DMS79 treated with DMSO at 0.1 percent for 48 hours (cell line): ENCODE measurements at places on chromosomes 3 and 15.

- no peak for DNase-seq
Measured at GRCh38 chr3:63912768-63913588, 795 bp upstream of the SCAANT1 start.

DNA sequence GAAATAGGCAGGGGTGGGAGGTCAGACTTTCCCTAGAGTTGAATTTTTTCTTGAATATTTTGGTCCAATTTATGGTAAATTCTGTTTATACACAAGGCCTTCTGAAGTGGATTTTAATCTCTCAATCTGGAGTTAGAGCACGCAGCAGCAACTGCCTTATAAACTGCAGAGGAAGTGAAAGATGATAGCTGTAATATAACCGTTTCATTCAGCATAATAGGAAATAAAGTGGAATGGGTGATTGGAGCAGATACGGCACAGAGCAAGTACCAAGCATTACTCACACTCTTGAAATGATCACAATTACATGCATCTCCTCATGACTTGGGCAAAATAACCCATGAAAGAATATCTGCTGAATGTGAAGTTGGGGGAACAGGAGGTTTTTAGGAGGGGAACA, 106.8 kb downstream of the ARRDC4 start:
- no peak for DNase-seq

DNA sequence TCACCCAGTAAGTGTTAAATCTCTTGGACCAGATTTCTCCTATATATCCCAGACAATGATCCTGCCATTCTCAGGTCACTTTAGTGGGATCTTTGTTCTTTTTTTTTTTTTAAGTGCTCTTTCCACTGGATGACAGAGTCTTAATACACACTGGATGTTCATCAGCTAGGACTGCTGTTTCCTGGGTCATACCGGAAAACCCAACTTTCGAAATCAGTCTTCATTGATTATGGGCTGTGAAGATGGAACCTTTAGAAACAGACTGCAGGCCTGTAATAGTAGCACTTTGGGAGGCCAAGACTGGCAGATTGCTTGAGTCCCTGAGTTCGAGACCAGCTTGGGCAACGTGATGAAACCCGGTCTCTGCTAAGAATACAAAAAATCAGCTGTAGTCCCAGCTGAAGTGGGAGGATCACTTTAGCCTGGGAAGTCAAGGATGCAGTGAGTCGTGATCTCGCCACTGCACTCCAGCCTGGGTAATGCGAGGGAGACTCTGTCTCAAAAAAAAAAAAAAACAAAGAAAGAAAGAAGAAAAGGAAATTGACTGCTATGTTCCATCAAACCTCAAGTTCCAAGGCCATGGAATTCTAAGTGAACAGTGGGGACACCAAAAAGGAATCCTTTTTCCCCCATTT, 2.3 kb downstream of the EOGT start:
- DNase-seq = no peak

DNA sequence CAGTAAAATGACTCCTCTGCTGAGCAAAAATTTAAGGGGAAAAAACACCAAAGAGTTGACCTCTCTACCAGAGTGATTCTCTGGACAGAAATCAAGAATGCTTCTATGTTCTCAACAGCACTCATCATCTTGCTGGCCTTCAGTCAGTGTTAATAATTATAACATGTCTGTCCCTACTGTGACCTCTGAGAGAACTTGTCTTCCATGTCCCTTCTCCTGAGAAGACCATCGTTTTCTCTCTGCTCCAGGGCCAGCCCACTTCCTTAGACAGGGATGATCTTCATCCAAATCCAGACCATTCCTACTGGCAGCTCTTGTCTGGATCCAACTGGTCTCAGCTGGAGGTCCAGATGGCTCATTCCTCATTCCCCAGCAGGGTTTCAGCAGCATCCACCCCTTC, 139.0 kb upstream of the NECTIN3 start:
- no peak for DNase-seq

DNA sequence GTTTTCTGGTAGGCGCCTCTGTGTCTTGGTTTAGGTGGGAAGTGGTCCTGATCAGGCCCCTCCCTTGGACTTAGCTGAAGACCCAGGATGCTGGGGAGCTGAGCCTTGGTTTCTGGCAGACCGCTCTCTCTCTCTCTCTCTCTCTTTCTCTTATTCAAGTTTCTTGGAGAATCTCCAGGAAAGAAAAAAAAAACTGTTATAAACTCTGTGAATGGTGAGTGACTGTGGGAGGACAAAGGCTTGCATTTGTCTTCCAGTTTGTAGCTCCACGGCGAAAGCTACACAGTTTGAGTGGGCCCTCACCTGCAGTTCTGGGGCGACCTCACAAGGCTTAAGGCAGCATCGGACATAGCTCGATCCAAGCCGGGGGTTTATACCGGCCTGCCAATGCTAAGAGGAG, 7.5 kb downstream of the DET1 start:
- DNase-seq = no peak

GRCh38 chr15:77870195-77871065, 207.1 kb downstream of the TBC1D2B start:
- peak; percentile 10 for DNase-seq

GRCh38 chr3:104437131-104437750, 929.5 kb upstream of the ALCAM start:
- DNase-seq = no peak

- DNase-seq = no peak
Measured at GRCh38 chr15:64915518-64916227, 4.0 kb downstream of the ANKDD1A start.

- DNase-seq = no peak
Measured at GRCh38 chr3:11238880-11239279, 33.3 kb upstream of the ATG7 start.

DNA sequence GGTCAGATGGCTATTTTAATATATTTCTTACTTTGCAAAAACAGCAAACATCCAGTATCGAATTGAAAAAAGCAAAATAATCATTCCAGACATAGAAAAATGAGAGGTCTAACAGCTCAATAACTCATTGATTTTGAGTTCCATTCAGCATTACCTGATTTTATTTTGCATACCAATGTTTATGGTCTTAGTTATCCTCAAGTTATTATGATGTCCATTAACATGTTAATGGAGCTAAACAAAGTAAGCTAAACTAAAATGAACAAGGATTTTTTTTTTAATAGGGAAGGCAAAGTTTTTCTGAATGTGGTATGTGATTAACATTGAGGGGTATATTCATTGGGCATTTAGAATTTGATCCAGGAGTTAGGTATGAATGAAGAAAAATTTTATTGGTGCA, 13.1 kb downstream of the MYH15 start:
- no peak for DNase-seq

DNA sequence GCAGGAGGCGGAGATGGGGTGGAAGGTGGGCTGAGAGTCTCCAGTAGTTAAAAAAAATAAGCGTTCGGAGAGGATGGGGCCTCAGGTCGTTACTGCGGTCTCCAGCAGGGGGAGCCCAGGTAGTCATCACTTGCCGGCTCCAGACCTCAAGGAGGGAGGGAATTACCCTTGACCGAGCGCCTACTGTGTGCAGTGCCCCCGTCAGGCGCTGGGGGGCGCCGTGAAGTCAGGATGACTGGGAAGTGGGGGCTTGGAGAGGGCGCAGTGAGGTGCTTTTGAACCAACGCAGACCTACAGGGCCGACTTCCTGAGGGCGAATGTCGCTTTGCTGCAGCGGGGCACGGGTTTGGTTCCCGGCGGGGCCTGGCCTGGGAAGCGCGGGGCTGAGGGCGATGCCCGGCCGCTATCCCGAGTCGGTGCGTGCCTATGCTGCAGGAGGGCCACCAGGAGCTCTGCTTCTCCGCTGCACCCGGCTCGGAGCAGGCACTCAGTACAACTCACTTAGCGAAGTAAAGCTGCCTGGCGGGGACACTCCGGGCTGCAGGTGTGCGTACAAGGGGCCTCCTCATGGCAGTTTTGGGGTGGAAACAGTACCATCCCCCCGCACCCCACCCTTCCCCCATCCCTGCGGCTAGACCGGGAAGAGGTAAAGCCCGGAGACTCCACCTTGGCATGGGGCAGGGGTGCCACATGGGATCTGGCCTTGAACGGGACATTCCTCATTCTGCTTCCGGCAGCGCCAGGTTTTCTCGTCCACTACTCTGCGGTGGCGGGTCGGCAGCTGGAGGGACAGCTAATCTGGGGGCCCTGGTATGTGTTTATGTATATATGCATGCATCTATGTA, 79.8 kb downstream of the RHCG start:
- no peak for DNase-seq

DNA sequence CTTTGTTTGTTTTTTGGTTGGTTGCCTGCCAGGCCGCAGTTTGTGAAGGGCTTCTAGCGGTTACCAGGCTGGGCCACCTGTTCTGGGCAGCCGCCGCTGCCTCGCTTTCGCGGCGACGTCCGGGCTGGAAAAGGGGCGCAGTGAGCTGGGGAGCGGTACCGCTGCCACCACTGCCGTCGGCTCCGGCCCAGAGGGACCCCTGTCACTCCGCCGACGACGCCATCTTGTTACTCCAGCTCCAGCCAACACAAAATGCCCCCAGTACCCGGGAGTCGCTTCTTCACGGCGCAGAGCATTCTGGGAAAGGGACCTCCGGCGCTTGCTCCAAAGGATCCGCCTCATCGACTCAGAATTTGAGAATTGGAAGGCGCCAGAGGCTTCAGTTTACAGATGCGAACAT, 238.8 kb downstream of the CDIN1 start:
- DNase-seq = no peak
